CD8-positive, alpha-beta T cell (primary cell): ENCODE measurements at places on chromosomes 13 and 19.
A peak's percentile ranks its signal among the peaks of the same experiment; 100 is the strongest.

DNA sequence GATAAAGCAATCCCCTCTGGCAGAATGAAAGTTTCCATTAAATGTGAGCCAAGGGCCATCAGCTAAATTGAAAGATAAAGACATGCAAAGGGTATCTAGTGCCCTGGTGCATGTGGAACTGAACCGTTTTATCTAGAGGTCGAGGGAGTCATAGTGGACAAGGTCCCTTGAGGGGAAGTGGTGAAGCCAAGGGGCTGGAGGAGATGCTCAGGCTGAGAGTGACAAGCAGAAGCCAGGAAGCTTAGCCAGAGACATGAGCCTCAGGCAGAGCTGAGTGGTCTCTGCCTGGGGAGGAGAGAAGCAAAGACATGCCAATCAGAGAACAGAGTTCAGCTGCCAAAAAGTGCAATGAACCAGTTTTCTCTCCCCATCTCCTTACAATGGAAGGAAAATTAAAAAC lies 68.1 kb upstream of the SLC10A2 start:
- no peak for DNase-seq

DNA sequence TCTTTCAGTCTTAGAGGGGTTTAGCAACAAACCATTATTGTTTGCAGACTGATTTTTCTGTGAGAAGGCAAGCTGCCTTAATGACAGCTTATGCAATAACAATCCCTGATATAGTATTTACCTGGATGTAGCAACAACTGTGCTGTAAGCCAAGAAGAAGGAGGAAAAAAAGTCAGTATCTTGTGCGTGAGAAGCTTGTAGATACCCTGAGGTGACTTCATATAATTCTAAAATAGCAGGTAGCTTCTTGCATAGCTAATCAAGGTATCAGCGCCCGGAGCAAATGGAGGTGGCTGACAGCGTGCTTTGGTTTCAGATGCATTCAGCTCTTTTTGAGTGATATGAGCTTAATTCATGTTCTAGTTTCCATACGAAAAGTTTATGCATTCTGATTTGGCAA lies 309.8 kb downstream of the KLF5 start:
- no peak for DNase-seq

- DNase-seq = no peak
Measured at GRCh38 chr19:17580470-17581144, 25.2 kb downstream of the COLGALT1 start.

DNA sequence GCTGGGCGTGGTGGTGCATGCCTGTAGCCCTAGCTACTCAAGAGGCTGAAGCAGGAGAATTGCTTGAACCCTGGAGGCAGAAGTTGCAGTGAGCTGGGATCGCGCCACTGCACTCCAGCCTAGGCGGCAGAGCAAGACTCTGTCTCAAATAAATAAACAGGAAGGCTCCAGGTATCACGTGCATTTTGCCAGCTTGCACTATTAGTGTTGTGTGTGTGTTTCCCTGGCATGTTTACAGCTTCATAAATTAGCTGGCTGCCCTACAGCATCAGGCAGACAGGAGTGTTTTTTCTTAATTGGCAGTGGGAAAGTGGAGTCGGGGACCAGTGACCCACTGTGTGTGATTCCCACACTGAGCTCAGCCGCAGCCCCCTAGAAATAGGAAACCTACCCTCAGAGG lies 32.6 kb downstream of the SHISA2 start:
- DNase-seq = no peak

DNA sequence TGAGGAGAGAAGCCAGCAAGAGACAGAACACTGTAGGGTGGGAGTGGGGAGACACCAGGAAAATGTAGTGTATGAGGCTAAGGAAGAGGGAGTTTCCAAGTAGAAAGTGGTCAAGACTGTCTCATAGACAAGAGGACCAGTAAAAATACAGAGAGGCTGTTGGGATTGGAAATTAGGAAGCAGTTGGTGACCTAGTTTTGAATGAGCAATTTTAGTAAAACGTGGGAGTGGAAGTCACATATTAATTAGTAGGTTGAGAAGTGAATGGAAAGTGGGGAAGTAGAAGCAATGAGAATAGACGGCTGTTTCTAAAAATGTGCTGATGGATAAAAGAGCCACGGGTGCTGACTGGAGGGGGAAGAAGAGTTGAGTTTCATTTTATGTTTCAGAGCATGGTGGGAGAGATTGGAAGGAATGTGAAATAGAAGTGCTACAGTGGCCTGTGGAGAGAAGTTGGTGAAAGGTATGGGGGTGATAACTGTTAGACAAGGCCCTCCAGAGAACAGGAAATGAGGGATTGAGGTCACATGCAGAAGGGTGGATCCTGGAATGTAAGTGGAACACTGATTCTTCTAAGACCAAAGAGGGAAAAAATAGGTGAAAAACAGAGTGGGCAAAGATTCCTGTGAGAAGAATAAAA lies 247.3 kb downstream of the MTUS2 start:
- DNase-seq = no peak

- no peak for DNase-seq
Measured at GRCh38 chr13:60329221-60329923, 67.6 kb upstream of the TDRD3 start.

- no peak for DNase-seq
Measured at GRCh38 chr13:100883453-100883852, 208.9 kb upstream of the TMTC4 start.

GRCh38 chr19:46766569-46767317 lies 20.5 kb upstream of the STRN4 start:
- DNase-seq = peak; percentile 66
